ENCODE measurements at places on chromosomes 3 and 15.

- no peak for DNase-seq
Observed at GRCh38 chr3:182385356-182385755, 407.9 kb upstream of the ATP11B start.

DNA sequence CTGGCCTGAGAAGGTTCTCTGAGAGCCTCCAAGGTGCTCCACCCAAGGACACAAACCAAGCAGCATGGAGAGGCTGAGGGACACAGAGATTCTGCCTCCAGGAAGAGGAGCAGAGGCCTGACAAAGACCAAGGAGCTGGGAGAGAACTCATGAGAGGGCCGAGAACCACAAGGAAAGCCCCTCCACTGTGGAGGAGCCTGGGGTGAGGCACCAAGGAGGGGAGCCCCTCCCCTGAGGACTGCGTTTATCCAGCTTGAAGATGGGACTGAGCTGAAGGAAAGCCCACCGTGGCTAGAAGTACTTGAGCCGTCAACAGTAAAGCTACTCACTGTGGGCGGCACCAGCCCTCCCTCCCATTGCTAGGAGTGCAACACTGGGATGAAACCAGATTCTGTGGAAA is 63.1 kb upstream of the MEF2A start:
- DNase-seq, result no peak

DNA sequence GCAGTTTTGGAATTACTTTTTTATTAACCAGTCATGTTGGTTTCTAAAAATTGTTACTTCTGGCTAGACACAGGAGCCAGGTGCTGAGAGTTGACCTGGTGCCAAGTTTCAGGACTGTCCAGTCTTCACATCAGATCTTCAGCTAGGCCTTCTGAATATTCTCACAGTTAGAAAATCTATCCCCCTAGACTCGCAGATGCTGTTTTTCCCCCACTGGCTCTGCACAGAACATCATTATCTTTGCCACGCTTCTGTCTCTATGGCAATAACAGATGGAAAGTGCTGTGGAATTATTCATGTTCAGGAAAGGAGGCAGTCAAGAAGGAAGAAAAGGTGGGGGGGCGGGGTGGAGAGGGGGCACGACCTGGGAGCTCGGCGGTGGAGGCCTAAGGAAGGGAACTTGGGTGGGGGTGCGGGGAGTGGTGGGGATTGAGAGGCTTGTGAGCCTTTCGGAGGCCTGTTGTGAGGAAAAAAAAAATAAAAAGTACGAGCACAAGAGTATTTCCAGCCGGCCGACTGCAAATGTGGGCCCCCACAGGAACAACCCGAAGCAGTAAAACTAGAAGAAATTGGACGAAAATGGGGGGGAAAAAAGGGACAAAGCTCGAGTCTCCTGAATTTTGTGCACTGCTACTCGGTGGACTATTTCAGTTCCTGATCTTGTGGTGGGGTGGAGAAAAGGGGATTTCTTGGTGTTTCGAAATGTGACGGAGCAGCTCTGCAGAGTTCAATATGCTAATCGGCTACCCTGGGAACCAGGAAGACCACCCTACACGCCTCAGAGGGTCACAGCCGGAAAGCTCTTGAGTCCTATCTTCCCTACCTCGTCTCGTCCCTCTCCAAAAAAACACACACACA is 1.5 kb upstream of the SKIL start:
- peak; percentile 86 for DNase-seq

DNA sequence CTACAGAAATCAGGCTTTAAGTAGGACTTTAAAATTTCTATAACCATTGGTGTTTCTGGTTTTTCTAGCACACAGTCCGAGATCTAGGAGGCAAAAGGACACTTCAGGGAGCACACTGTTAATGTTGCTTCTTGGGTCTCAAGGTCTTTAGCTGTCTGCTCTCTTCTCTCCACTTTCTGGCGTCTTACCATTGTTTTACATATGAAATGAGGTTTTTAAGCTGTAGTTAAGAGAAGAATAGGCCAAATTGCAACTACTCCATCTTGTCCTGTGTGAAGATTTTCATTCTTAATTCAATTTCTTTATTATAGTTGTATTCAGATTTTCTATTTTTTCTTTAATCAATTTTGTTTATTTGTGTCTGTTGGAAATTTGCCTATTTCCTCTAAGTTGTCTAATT is 151.4 kb downstream of the WNT7A start:
- no peak for DNase-seq

Measured in suppressor macrophage treated with lipopolysaccharide for 1 hour (primary cell).